ENCODE measurements at places on chromosomes 7 and 10. TPM values are rescaled to one million over a fixed set of nuclear protein-coding genes. Genes with fewer than 3 reads are reported as not detected.

The GFRA1 gene
- total RNA-seq = 6.7 TPM

The SPOCK2 gene
- 46.4 TPM for total RNA-seq

The RPP30 gene
- 25.7 TPM for total RNA-seq

The SPDYE2 gene
- total RNA-seq = 0.29 TPM

The INTS15 gene
- 14.5 TPM for total RNA-seq

The PCLO gene
- 15.1 TPM for total RNA-seq

The BEND7 gene
- 20.5 TPM for total RNA-seq

The ARMC3 gene
- total RNA-seq = 0.17 TPM

The KLF6 gene
- total RNA-seq = 29.9 TPM

The ELMO1 gene
- total RNA-seq = 7.5 TPM

The ATXN7L1 gene
- total RNA-seq = 17.4 TPM

The CLCN1 gene
- not detected for total RNA-seq

The DNAJC9 gene
- total RNA-seq = 15.3 TPM

The SPDYE1 gene
- not detected for total RNA-seq

The KAT6B gene
- 33.4 TPM for total RNA-seq

The KNDC1 gene
- 37.4 TPM for total RNA-seq

The SAMD9L gene
- total RNA-seq = 10.6 TPM

The CLIP2 gene
- 8.3 TPM for total RNA-seq

The ABCB4 gene
- 22.6 TPM for total RNA-seq

The PRLHR gene
- 23.3 TPM for total RNA-seq

The FXYD4 gene
- not detected for total RNA-seq

The AKR1C4 gene
- total RNA-seq = not detected

The PLPP4 gene
- not detected for total RNA-seq

The CH25H gene
- total RNA-seq = 7.2 TPM

The HTR5A gene
- total RNA-seq = not detected

The HOXA10 gene
- total RNA-seq = 14.7 TPM

The PARD3 gene
- total RNA-seq = 39.7 TPM

All from adrenal gland (tissue), 19 donors.